Dermis blood vessel endothelial cell (primary cell): ENCODE measurements at places on chromosomes 13 and 19.

DNA sequence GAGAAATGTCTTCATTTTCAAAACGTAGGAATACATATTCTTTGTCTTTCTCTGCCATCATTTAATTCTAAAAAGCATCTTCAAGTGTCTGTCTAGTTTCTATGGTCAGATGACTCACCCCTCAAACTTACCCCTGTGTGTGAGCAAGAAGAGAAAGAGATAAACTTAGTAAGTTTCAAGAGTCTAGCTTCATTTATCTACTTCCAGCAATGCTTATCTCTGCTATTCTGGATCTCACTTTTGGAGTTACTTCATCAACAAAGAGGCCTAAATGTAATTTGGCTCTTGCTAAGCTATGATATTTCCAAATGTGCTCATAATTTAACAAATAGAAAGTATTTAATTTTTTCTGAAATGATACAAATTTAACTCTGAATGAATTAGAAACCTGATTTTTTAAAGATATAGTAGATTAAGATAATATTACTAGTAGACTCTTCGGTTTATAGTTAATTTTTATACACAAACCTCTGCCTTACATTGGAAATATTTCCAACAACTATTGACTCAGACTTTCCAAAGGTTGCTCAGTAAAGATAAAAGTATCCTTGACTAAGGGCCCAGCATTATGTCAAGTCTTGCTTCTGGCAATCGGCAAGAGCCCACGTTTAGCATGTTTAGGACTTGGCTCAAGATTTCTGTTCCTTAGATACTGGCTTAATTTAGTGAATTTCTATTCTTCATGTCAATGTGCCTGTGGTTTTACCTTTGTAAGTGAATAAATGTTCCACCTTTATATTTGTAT is 1511.0 kb upstream of the SLC10A2 start:
- DNase-seq, result no peak

GRCh38 chr13:43983373-43983772 is 103.7 kb downstream of the LACC1 start:
- DNase-seq, result no peak

DNA sequence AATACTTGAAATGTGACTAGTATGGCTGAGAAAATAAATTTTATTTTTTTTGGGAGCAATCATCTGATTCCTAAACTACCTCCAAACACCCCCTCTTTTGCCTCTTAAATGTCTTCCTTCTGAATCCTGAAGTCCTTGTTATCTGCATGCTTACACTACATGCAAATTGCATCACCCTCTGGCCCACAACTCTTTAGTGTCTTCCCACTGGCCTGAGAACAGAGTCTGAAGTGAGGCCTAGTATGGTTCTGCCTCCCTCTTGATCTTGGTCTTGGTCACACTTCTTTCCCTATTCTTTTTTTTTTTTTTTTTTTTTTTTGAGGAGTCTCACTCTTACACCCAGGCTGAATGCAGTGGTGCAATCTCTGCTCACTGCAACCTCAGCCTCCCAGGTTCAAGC is 4.8 kb downstream of the ZNF558 start:
- DNase-seq, result no peak

GRCh38 chr19:39737351-39737750 is 478 bp downstream of the CLC start:
- DNase-seq, result no peak

DNA sequence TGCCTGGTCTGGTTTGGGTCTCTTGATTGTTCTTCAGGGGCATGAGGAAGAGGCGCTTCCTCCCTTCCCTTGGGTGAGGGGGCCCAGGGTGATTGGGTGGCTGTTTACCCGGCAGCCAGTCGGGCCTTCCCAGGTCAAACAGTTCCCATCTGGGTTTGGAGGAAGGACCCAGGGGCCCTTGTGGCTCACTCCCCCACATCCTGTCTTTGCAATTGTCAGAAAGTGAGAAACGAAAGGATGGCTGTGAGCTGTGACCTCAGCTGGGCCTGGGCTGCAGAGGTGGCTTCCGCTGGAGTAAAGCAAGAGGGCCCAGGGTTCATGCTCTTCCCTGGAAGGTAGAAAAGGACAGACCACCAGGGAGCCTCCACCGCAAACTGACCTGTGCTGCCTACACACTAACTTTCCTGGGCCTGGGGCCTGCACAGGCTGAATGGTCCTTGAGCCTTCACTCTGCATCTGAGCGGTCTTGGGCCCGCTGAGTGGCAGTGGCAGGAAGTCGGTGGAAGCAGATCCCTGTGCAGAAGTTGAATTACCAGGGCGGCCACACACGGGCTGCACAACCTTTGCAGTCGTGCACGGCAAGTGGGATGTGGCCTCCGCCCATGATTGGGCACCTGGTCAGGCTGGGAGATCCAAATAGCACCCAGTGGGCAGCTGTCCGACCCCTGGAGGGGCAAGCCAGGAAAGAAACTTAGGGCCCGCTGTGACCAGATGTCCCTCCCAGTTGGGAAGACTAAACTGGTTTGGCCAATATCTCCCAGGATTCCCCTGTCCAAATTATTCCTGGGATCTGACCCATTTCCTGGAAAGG is 5.3 kb upstream of the CD79A start:
- no peak for DNase-seq
